ENCODE measurements at places on chromosomes 5 and 9.

- no peak for DNase-seq
Observed at GRCh38 chr9:104074876-104075275, 19.2 kb upstream of the SMC2 start.

DNA sequence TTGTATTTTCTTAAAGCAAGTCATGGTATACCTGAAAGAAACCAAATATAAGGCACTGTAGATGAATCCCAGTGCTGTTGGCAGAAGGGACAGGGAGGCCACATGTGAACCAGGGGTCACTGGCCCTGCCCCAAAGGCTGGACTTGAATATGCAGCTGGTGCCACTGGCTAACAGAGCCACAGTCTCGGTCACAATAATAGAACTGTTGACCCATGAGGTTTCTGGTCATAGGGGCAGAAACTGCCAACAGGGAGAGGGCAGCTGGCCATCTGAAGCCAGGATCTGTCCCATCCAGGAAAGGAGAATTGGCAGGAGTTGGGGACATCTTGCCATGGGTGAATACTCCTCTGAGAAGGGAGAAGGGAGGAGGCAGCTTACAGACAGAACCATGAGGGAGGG is 31.9 kb downstream of the PALM2AKAP2 start:
- DNase-seq, result no peak

DNA sequence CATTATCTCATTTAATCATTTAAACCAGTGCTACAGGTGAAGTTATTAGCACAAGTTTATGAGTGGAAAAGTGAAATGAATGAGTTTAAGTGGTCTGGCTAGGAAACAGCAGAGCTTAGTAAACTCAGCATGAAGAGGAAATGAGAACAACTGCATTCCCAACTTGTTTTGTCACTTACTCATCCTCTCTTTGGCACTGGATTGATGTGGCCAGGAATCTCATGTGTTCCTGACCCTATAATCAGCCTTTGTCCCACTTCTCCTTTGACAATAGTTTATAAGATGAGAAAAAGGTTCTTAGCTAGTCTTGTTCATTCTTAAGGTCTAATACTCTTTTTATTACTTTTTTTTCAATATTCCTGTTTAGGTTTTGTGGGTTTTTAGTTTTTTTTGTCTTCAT is 559.2 kb upstream of the TLE4 start:
- DNase-seq, result no peak

DNA sequence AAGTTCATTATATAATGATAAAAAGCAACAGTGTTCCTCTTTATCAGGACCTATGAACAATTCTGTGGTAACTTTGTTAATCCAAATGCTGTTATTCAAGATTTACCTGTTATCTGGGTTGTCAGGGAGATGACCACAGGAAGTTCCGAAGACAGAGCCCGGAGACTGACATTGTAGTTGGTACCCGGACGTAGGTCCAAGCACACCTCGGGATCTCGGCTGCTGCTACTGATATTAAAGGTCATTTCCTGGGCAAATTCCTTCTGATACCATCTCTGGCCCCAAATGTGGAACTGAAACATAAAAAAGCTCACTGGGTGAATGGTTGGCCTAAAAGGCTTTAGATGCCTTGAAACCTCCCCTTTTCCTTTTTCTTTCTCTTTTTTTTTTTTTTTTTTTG is 96.7 kb downstream of the SUSD1 start:
- DNase-seq, result no peak

DNA sequence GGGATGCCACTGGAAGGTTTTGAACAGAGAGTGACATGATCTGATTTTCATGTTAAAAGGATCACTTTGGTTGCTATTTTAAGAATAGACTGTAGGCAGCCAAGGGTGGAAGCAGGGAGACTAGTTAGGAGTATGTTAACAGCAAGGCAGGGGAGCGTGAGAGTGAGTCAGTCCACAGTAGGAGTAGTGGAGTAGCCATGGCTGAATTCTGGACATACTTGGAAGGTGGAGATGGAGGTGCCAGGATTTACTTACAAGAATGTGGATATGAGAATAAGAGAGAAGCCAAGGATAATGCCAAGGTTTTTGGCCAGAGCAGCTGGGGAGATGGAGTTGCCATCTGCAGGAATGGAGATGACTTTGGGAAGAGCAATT is 118.8 kb downstream of the GALNT10 start:
- no peak for DNase-seq

GRCh38 chr5:76703707-76704106 is 12.2 kb upstream of the F2R start:
- DNase-seq, result no peak

GRCh38 chr9:80359291-80359690 is 787.5 kb downstream of the TLE4 start:
- no peak for DNase-seq

DNA sequence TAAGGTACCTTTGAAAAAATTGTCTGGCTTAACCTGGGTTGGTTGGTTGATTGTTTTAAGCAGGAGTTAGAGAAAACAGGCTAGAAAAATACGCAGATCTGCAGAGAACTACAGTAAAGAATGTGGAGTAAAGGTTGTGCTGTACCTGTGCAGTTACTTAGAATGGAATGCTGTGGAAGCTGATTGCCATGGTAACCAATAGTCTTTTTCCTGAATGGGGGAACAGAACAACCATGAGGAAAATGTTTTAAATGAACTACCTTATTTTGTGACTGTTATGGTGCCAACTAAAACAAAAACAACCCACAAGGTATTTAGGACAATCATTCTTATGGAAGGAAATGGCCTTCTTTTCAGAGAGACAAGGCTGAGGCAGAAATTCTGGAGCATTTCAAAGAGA is 4.8 kb upstream of the HOMER1 start:
- no peak for DNase-seq

DNA sequence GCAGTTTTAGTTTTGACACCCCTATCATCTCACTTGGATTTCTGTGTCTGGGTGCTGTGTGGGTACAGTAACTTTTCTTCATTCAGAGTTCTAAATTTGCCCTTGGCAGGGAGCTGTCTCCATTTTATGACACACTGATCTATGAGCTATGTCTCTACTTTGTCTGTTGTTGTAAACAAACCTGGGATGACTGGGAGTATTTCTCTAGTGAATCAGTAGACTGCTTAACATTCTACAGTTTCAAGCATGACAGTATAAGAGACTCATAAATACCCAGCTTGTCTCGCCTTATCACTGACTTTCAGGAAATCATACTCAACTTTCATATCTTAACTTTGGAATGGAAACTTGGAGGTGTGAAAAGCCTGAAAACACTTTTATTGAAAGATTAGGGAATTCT is 212.1 kb upstream of the NUDT12 start:
- no peak for DNase-seq

GRCh38 chr9:115790520-115790919 is 363.1 kb upstream of the PAPPA start:
- DNase-seq, result no peak

GRCh38 chr9:70672161-70672649 is 257.7 kb upstream of the KLF9 start:
- no peak for DNase-seq

- DNase-seq, result no peak
Observed at GRCh38 chr5:33120671-33121070, 320.1 kb upstream of the TARS1 start.

DNA sequence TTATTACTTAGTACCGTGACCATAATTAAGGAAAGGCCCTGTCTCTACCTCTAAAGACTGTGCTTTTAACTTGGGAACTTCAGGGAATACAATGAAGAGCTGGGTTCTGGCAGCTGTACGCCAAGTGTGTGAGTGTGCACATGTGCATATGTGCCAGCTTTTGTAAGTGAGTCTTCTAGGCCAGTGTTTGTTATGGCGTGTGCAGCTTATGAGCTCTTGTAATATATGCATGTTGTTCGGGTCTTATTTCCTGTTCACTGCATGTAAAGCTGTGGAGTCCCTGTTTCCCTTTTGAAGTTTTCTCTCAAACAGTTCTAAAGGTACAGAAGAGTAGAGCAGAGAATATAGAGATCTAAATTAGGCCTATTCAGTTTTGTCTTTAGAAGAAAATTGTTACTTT is 30.5 kb downstream of the TGFBR1 start:
- no peak for DNase-seq

DNA sequence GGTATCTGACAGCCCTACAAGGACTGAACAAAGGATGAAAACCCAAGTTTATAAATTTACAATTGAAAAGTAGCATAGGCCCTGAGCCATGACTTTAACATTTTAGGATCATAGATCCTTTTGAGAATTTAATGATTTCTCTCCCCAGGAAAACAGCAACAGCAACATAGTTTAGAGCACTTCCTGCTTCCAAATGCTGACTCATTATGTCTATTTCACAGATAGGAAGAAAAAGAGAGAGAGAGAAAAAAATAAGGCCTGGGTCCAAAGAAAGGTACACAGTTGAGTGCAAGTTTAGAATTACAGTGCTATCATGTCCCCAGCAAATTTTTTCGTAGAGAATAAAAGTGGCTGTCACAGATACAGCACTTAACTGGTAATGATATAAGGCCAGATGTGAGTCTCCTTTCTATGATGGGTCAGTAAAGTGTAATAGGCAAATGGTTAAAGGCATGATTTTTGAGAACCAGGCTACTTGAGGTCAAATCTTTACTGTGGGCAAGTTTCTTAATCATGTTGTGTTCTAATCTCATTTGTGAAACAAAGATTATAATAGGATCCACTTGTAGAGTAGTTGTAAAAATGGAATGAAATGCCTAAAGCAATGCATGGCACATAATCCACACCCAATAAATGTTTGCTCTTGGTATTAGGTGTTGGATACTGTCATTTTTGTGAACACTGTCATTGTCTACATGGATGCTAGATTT is 12.3 kb upstream of the PPP2R2B start:
- no peak for DNase-seq

DNA sequence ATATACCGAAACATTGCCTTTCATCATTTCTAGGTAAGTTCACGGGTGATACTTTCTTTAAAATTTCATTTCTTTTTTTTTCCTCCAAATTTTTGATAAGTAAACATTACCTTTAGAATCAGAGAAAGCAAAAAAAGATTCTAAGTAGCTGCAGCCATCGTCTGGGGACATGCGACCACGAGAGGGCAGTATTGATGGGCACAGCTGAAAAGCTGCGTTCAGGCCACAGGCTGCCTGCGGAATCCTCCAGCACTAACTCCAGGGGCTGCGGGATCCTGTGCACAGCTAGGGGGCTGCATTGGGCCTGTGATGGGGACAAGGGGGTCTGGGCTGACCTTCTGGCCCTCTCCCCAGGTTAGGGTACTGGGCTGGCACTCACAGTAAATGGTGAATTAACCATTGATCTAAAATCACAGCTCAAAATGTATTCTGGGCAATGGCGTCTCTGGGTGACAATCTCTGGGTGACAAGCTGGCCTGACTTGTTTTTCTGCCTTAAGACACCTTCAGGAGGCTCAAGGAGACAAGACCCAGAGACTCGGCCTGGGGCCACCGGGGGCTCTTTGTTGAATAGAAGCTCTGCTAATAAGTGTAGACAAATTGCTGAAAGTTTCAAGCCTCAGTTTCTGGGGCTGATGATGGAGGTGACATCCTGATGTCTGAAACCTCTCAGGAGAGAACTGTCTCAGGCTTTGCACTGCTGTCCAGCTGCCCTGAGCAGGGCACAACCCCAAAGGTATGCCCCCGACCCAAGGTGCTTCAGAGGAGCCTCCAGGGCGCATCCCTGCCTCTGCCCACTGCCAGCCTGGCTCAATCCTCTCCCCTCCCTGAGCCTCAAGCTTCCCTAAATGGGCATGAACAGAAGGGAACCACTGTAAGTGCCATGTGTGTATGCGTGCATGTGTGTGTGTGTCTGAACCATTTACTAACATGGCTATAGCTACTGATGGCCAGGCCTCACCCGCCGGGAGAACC is 44.3 kb upstream of the SARDH start:
- peak; percentile 78 for DNase-seq

- DNase-seq, result no peak
Observed at GRCh38 chr9:16884952-16885513, 14.6 kb upstream of the BNC2 start.

GRCh38 chr5:23466401-23466912 is 41.0 kb upstream of the PRDM9 start:
- DNase-seq, result no peak

GRCh38 chr9:132214027-132214622 is 52.3 kb downstream of the NTNG2 start:
- DNase-seq, result peak; percentile 41

DNA sequence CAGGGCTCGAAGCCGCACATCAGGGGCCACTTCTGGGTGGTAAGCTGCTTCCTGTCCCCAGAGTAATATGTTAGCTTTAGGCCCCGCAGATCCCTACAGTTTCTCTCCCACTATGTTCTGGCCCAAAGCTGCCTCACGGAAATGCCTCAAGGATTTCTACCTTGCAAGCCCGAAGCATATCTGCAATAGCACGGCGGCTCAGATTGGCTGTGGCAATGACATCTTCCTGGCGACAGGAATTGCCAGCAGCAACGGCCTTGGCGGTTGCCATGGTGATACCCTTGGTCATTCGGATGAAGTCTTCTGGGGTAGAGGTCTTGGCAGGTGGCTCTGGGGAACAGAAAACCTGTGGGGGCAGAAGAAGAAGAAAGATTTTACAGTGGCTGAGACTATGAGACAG is 10.3 kb upstream of the TPM2 start:
- DNase-seq, result no peak

DNA sequence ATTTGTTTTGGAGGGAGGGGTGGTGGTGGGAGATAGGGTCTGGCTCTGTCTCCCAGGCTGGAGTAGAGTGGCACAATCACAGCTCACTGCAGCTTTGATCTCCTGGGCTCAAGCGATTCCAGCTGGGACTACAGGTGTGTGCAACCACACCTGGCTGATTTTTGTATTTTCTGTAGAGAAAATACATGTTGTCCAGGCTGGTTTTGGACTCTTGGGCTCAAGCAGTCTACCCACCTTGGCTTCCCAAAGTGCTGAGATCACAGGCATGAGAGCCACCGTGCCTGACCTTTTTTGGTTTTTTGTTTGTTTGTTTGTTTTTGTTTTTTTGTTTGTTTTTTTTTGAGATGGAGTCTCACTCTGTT is 15.4 kb downstream of the STXBP1 start:
- no peak for DNase-seq

DNA sequence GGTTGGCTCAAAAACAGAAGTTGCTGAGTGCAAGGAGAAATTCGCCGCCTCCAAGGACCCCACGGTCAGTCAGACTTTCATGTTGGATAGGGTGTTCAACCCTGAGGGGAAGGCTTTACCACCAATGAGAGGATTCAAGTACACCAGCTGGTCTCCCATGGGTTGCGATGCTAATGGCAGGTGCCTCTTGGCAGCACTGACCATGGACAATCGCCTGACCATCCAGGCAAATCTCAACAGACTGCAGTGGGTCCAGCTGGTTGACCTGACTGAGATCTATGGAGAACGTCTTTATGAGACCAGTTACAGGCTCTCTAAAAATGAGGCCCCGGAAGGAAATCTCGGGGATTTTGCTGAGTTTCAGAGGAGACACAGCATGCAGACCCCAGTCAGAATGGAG is 7.7 kb downstream of the GTF3C4 start:
- DNase-seq, result no peak

GRCh38 chr5:81428861-81429260 is 34.9 kb upstream of the ACOT12 start:
- no peak for DNase-seq

GRCh38 chr5:140986117-140986521 is 19.8 kb downstream of the PCDHAC2 start:
- DNase-seq, result no peak

All from WERI-Rb-1 (cell line).